ENCODE measurements at places on chromosomes 16 and 17. TPM values are rescaled to one million over a fixed set of nuclear protein-coding genes. Genes with fewer than 3 reads are reported as not detected.

Gene CHAD
- total RNA-seq = not detected

Gene RNU2-1
- total RNA-seq = not detected

Gene CD300LB
- not detected for total RNA-seq

Gene DCAKD
- 22.3 TPM for total RNA-seq

Gene PPL
- total RNA-seq = 2.6 TPM

Gene TBC1D3I
- 0.57 TPM for total RNA-seq

Gene CDIP1
- 12.7 TPM for total RNA-seq

Gene CD300E
- total RNA-seq = not detected

Gene TNP2
- not detected for total RNA-seq

Gene NACA2
- total RNA-seq = not detected

Gene CIBAR2
- not detected for total RNA-seq

Gene IL21R
- 0.29 TPM for total RNA-seq

Gene DNAAF1
- total RNA-seq = 0.10 TPM

Gene HASPIN
- total RNA-seq = 7.8 TPM

Gene EMP2
- total RNA-seq = 18.9 TPM

Gene TP53TG3B
- not detected for total RNA-seq

Gene TP53TG3
- not detected for total RNA-seq

Gene SPATA22
- total RNA-seq = not detected

Gene FBXO39
- total RNA-seq = 5.9 TPM

Gene HBM
- not detected for total RNA-seq

Gene RNF222
- not detected for total RNA-seq

Gene CACNG4
- total RNA-seq = not detected

Gene MMP25
- under 0.01 TPM for total RNA-seq

Gene DNAAF8
- total RNA-seq = 0.48 TPM

Gene KRT33B
- total RNA-seq = not detected

All from vein endothelial cell (primary cell).